BJ (cell line): ENCODE measurements at places on chromosomes 7 and 10. TPM values are rescaled to one million over a fixed set of nuclear protein-coding genes. Genes with fewer than 3 reads are reported as not detected.

SPRN gene
- polyA plus RNA-seq = 1.8 and 3.0 TPM in 2 replicates

IFIT5 gene
- polyA plus RNA-seq = 6.5 and 13.9 TPM in 2 replicates

DEPP1 gene
- 7.0 and 11.9 TPM in 2 replicates for polyA plus RNA-seq

OR2A2 gene
- polyA plus RNA-seq = not detected in 2 replicates

H2BK1 gene
- polyA plus RNA-seq = not detected in 2 replicates

DNA sequence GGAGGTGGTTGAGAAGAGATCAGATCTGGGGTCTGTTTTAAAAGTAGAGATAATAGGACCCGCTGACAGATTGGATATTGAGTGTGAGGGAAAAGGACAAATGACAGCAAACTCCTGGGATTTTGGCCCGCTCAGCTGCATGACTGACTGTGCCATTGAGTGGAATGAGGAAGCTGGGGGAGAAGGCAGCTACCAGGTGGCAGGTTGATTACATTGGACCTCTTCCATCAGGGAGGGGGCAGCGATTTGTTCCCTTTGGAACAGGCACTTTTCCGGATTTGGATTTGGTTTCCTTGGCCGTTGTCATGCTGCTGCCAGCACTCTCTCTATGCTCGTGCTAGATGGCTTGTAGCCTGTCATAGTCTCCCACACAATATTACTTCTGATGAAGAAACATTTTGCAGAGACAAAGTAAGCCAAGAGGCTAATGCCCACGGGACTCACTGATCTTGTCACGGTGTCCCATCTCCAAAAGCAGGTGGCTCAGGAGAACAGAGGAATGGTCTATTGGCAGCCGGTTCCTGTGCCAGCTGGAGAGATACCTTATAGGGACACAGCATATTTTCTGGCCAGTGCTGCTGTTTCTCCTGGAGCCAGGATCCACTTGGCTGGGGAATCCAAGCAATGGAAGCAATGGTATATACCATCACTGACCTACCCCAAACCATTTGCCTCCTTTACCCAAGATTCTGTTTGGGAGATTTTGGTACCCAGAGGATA is 69.1 kb upstream of the WAC start:
- no peak for DNase-seq

DNA sequence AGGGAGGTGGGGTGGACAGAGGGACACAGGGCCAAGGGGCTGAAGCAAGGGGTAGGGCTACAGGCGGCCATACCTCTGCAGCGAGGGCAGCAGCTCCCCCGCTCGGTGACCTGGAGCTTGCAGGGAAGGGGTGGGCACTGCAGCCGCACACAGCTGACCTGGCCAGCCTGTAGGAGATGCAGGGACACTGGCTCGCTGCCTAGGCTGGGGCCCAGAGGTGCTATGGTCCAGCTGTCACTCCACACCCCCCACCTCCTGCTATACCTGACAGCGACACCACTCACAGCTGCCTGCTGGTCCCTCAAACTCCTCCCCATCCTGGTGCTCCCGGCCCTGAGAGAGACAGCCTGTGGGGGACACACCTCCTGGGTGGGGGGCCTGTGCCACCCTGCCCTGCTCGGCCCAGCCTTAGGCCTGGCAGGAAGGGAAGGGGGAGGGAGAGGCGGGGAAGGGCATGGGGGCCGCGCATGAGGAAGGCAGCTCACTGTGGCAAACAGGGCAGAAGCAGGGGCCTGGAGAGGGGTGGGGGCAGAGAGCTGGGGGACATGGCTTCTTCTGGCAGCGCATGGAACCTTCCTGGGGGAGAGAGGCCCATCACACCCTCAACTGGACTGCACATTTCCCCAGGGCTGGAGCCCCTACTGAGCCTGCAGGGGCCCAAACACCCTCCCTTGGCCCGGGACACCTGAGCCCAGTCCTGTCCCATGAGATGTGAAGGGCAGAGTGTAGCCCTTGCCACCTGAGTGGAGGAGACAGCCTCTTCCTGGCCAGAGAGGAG is 23.9 kb downstream of the ATP6V1F start:
- no peak for DNase-seq

DNA sequence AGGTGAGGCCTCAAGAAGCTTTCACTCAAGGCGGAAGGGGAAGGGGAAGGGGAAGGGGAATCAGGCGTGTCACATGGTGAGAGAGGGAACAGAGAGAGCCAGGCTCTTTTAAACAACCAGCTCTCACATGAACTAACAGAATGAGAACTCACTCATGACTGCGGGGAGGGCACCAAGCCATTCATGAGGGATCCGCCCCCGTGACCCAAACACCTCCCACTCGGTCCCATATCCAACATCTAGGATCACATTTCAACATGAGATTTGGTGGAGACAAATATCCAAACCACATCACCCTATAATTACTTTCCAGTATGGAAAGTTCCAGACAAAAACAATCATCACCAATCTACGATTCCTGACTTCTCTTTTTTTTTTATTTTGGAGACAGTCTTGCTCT is 22.9 kb downstream of the HIP1 start:
- no peak for DNase-seq

- DNase-seq = no peak
These were observed 1.3 kb downstream of the NFE2L3 start for GRCh38 chr7:26153241-26153822.

DNA sequence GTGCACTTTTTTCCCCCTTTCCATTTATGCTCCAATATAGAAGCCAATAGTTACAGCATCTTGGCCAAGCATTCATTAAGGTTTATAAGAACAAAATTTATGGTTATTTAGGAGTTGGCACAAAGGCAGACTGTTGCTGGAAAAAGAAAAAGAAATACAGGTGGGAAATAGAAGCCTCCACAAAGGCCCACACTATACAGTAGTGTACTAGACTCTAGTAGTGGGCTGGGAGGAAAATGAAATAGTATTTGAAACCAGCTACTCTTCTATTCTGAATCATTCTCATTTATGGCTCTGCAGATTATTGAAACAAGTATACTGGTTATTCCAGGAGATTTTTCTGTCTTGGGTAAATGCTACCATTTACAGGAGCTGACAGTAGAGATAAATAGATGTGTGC is 80.9 kb upstream of the CDK6 start:
- DNase-seq = no peak

DNA sequence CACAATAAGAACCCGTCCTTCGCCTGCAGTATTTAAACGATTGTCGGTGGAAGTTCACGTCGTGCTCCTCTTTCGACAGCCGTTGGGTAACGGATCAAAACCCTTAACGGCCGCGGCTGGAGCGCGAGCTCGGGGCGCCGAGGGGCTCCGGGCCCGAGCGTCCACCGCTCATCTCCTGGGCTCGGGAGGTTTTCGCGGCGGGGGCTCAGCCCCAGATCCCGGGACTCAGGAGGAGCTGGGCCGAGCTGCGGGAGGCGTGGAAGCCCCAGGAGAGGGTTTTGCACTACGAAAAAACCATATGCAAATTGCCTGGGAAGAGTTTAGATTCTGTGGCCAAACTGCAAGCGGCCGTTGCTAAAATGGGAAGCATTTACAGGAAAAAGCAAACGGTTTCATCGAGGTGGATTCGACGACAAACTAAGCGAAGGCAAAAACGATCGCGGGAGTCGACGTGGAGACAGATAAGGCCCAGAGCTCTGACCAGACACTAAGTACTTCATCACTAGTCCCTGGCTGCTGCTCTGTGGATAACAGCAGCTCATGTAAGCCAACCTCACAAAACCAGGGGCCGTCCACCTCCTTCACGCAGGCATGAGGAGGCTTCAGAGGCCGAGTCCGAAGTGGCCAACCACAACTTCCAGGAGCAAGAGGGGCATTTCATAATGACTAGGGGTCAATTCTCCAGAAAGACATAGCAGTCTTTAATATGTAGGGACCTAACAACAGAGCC is 129.7 kb downstream of the MARCHF5 start:
- DNase-seq = no peak

DNA sequence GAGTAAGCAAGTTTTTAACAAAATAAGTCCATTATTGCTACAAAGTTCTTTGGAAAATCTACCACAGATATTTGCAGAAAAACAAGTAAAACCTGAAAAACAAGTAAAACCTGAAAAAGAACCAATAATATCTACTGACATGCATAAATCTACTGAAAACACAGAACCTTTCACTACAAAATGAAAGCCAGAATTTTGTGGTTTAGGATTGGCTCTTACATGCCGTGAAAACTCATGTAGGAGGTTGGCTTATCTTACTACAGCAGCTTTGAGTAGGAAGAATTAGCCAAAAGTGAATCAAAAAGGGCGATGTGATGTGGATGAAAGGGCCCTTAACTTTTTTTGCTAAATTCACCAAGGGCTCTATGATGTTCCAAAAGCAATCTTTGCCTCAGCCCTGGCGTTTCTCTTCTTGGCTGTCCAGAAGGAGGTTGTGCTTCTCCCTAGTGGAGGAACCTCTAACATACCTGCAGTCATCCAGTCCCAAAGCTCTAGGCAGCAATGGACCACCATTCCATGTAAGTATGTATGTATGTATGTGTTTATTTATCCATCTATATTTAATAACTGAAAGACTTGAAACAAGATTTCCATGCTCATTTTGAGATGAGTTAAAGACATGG is 93.5 kb upstream of the ZNF804B start:
- no peak for DNase-seq

DNA sequence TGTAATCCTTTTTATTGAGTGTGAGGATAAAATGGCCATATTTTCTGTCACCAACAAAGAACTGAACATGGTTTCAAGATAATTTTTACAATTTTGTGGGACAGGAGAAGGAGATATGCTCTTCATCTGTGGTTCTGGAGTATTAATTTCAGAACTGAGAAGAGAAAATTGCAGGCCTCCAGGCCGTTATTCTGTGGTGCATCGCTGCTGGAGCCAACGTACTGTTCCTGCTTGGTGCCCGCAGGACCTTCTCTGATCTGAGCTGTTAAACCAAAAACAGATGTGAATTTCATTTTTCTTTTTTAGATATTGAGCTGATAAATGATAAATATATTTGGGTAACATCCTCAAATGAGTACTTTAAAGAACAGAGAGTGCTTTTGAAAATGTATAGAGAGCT is 63.9 kb downstream of the IKZF1 start:
- no peak for DNase-seq

- DNase-seq = no peak
These were observed 34.5 kb upstream of the RHOBTB1 start for GRCh38 chr10:60978287-60979115.

DNA sequence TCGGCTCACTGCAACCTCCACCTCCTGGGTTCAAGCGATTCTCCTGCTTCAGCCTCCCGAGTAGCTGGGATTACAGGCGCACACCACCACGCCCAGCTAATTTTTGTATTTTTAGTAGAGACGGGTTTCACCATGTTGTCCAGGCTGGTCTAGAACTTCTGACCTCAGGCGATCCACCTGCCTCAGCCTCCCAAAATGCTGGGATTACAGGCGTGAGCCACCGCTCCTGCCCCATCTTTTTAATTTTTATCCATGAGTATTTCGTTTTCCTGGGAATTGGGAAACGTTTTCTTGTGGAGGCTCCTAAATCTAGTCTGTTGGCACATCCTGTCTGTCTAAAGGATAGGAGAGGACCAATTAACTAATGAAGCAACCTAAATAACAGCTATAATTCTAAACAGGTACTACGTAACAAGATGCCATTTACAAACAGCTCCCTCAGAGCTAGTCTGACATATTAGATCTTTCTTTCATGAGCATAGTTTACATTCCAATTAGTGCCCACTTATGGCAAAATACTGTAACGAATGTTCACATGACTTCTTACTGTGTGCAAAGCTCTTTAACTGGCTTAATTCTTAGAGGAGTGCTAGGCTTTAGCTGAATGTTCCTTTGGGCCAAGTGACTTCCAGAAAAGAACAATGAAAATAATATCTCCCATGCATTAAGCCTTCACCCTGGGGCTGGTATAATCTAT is 151.0 kb upstream of the YAE1 start:
- no peak for DNase-seq
